CD4-positive, alpha-beta T cell treated with Interleukin-15 for 1 hour (primary cell): ENCODE measurements at places on chromosomes 3 and 15.

GRCh38 chr3:72516361-72516760 is 331.9 kb downstream of the SHQ1 start:
- DNase-seq, result no peak

DNA sequence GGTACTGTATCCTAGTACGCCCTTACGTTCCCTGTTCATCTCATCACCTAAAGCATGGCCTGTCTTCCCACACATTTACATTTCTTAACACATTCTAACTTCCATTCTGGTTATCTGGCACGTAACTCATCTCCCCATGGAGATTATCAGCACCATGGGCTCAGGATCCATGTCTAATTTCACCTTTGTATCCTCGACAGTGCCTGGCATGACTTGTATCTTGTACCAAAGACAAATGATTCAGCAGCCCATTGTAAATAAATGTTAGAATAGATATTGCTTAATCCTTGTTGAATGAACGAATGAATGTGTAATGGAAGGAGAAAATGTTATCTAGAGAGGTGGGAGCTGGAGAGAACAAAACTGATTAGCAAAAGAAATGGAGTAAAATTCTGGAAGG is 69.7 kb upstream of the TPM1 start:
- no peak for DNase-seq

GRCh38 chr15:93570527-93570926 is 481.5 kb upstream of the RGMA start:
- no peak for DNase-seq

DNA sequence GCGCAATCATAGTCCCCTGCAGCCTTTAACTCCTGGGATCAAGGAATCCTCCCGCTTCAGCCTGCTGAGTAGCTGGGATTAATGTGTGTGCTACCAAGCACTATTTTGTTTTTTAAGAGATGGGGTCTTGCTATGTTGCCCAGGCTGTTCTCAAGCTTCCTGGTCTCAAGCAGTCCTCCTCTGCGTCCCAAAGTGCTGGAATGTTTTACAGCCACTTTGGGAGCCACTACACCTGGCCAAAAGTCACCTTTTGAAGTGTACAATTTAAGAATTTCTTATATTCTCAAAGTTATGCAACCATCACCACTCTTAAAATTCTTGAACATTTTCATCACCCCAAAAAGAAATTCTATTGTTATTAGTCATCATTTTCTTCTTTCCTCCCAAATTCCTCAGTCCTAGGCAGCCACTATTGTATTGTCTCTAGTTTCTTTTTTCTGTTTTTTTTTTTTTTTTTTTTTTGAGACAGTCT is 17.8 kb downstream of the CDV3 start:
- no peak for DNase-seq

- DNase-seq, result no peak
These were observed 7.9 kb downstream of the RPSA start for GRCh38 chr3:39414421-39414907.

- DNase-seq, result no peak
These were observed 3.9 kb upstream of the B3GNT5 start for GRCh38 chr3:183249006-183249718.
